ENCODE measurements at places on chromosomes 12 and 14. TPM values are rescaled to one million over a fixed set of nuclear protein-coding genes. Genes with fewer than 3 reads are reported as not detected.
A peak's percentile ranks its signal among the peaks of the same experiment; 100 is the strongest.

GRCh38 chr14:74457565-74457895 lies 31.5 kb upstream of the SYNDIG1L start:
- DNase-seq, result no peak

GRCh38 chr12:80979816-80980215 lies 42.1 kb upstream of the LIN7A start:
- DNase-seq, result no peak

- no peak for DNase-seq
Observed at GRCh38 chr12:53804429-53804828, 52.6 kb upstream of the CISTR start.

- DNase-seq, result no peak
Observed at GRCh38 chr12:105206686-105207374, 29.1 kb downstream of the APPL2 start.

DNA sequence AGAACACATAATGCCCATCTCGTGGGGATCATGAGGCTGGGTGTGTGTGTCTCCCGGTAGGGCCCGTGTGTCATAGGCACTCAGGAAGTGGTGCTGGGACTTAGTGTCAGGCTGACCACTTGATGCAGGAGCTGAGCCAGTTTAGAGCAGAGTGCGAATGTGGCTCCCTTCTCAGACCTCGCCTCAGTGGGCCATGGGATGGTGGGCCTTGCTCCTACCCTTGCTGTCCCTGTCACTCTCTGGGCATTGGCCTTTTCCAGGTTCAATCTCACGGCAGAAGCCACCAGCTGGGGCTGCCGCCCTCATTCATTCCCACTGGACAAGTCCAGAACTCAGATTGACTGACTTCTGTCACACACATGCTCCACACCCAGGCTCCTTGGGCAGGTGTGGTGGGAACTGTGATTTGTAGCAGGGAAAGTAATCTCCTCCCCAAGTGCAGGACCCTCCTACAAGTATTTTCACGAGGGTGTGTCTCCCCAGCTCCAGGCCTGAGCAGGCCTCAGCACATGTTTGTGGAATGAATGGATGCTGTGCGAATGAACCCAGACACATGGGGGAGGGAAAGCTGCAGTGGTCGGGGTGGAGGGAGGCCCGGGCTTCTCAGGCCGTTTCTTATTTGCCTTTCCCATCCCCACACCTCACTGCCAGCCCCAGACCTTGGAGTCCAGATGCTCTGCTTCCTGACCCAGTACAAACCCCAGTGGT lies 54.9 kb downstream of the BEGAIN start:
- no peak for DNase-seq

DNA sequence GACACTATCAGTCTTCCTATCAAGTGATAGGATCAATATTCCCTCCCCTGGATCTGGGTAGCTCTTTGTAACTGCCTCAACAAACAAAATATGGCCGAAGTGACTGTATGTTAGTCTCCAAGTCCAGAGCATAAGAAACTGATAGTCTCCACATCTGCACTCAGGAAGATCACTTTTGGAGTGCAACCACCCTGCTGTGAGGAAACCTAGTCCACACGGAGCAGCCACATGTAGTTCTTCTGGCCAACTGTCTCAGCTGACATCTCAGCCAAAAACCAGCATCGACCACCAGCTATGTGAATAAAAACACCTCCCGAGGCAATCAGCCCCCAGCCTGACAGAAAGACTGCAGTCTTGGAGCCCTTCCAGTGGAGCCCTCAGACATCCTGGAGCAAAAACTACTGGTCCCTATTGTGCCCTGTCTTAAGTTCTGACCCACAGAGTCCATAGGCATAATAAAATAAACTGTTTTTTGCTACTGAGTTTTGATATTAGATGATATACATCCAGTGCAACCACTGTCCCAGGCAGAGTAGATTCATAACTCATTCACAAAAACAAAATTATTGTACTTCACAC lies 143.8 kb downstream of the MED13L start:
- peak; percentile 29 for DNase-seq

DNA sequence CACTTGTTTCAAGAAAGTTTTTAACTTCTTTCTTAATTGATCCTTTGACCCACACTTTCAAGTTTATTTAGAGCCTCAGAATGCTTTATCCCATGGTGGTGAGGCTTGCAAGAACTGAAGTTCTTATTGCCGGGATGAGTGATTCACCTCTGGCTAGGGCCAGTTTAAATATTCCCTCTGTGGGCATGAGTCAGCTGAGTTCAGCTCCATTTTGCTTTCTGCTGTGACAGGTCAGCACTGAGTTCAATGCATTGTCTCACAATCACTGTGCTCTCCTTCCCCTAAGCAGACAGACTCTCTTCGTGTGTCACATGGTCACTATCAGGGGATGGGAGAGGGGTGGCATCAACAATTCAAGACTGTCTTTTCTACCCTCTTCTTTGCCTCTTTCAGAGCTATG lies 514.6 kb upstream of the FBXO33 start:
- DNase-seq, result no peak

DNA sequence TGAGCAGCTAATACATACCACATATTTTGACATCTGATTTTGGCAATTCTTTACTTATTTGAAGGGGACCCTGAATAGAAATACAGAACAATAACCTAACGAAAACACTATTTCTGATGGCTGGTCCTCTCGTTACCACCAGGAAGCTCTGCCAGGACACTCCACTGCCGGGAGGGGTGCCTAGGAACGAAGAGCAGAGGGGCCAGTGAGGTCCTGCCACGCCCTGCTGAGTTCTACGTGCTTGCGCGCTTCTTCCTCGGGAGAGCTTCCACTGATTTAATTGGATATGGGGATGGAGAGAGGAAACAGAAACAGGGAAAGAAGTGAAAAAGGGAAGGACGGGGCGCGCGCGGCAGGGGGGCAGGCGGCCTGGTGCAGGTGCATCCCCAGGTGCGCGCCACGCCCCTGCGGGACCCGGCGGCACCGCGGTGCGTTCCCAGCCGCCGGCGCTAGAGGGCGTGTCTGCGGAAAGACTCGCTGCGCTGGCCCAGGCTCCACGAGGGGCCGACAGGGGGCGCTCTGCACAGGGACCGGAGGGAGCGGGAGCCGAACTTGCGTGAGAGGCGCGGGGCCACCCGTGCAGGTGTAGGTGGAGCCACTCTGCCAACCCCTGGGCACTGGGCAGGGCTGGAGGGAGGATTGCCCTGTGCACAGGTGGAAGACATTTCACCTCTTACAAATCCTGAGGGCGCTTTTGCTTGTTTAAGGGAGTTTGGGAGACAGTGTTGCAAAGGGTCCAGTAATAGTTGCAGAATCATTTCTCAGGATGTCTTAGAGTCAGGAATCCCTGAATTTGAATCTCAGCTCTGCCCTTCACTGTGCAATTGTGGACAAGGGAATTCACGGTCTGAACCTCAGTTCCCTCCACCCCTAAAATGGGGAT lies 986.3 kb upstream of the TMEM132C start:
- DNase-seq, result peak; percentile 86

- no peak for DNase-seq
Observed at GRCh38 chr12:11875414-11875935, 195.3 kb upstream of the BCL2L14 start.

- no peak for DNase-seq
Observed at GRCh38 chr14:75366963-75367362, 60.9 kb upstream of the JDP2 start.

DNA sequence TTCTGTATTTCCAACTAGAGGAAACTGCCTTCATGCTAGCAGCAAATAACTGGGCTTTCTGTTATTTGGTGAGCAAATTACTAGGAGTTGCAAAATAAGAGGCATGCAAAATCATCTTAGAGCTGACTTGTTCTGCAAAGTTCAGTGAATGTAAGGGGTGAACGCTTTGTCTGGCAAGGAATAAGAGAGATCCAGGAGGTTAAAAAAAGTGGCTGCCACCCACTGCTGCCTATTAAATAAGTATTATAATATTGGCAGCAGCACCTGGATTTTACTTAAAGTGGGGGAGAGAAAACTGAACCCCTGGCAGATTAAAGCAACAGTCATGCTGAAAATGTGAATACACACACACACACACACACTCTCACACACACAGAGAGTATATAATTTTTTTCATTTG lies 557.0 kb downstream of the FLRT2 start:
- DNase-seq, result no peak

GRCh38 chr14:23078692-23079116 lies 16.2 kb downstream of the ACIN1 start:
- DNase-seq, result peak; percentile 90

- no peak for DNase-seq
Observed at GRCh38 chr12:116113398-116114130, 163.9 kb downstream of the MED13L start.

DNA sequence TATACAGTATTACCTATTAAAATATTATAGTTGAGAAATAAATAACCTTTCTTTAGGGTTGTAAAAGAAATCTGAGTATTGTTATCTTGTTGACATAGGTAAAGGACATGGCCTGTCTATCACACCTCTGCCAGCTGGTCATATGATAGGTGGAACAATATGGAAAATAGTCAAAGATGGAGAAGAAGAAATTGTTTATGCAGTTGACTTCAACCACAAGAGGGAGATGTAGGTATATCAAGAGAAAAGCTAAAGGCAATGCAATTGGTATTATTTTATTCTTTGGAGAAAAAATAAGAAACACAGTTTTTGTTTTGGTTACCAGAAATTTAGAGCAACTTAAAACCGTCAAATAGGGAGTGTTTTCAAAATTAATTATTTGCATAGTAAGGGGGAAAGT lies 13.5 kb downstream of the CPSF2 start:
- DNase-seq, result no peak

DNA sequence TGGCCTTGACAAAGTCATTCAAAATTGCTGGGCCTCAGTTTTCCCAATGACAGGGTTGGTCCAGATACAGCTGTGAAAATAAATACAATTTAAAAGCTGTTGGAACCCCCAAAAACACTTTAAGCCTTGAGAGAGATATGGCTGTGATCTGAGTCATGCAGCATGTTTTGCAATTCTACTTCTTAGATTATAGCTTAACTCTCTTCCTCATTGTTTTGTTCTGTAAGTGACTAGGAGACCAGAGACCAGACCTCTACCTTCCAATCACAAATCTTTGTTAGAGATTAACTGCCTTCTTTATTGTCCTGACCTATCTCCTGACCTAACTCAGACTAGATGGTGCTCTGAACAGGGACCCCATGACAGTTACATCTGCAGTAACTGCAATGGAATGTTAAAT lies 198.1 kb downstream of the STXBP6 start:
- no peak for DNase-seq

GRCh38 chr12:12731785-12732184 lies 14.6 kb downstream of the CDKN1B start:
- DNase-seq, result no peak

GRCh38 chr14:37413504-37414003 lies 181.5 kb downstream of the FOXA1 start:
- DNase-seq, result no peak

DNA sequence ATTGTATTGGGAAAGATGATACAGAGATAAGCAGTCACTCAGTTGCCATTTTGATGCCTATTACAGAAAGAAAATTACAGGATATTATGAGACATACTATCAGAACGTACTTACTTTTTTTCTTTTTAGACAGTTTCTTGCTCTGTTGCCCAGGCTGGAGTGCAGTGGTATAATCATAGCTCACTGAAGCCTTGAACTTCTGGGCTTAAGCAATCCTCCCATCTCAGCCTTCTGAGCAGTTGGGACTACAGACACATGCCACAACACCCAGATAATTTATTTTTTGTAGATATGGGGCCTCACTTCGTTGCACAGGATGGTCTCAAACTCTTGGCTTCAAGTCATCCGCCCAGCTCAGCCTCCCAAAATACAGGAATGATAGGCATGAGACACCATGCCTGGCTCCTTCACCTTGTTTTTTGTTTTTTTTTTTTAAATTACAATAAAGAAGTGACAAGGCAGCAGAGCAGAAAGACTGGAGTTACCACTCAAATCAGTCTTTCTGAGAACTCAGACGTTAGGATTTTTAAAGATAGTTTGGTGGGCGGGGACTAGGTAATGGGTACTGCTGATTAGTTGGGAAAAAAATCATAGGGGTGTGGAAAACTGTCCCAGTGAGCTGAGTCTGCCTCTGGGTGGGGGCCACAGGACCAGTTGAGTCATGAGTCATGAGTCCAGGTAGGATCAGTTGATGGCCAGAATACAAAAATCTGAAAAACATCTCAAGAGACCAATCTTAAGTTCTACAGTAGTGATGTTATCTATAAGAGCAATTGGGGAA lies 11.5 kb upstream of the CPM start:
- DNase-seq, result no peak

DNA sequence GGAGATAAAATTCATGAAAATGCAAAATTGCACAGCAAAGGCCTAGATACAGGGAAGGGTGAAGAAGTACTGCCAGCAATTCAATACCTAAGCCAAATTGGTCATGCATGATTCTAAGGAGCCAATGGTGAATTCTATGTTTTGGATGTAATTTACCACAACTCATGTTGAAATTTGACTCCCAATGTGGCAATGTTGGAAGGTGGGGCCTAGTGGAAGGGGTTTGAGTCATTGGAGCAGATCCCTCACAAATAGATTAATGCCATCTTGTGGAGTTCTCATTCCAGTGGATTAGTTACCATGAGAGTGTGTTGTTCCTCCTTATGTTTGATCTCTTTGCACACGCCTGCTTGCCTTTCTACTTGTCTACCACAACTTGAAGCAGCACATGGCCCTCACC lies 194.0 kb upstream of the ALG10 start:
- peak; percentile 3 for DNase-seq

- DNase-seq, result no peak
Observed at GRCh38 chr14:105519946-105520698, 6.3 kb upstream of the TMEM121 start.

GSG1 gene
- polyA plus RNA-seq, result not detected

TBC1D30 gene
- polyA plus RNA-seq, result 0.48 TPM

ADCY6 gene
- 0.49 TPM for polyA plus RNA-seq

CKAP4 gene
- not detected for polyA plus RNA-seq

IFNG gene
- not detected for polyA plus RNA-seq

SMCO3 gene
- not detected for polyA plus RNA-seq
